NCI-H2171 (cell line): ENCODE measurements at places on chromosomes 12 and 14.

GRCh38 chr12:92602476-92602875 lies 100.3 kb upstream of the PLEKHG7 start:
- DNase-seq: no peak

- no peak for DNase-seq
These were observed 15.0 kb upstream of the MEG3 start for GRCh38 chr14:100810861-100811461.

DNA sequence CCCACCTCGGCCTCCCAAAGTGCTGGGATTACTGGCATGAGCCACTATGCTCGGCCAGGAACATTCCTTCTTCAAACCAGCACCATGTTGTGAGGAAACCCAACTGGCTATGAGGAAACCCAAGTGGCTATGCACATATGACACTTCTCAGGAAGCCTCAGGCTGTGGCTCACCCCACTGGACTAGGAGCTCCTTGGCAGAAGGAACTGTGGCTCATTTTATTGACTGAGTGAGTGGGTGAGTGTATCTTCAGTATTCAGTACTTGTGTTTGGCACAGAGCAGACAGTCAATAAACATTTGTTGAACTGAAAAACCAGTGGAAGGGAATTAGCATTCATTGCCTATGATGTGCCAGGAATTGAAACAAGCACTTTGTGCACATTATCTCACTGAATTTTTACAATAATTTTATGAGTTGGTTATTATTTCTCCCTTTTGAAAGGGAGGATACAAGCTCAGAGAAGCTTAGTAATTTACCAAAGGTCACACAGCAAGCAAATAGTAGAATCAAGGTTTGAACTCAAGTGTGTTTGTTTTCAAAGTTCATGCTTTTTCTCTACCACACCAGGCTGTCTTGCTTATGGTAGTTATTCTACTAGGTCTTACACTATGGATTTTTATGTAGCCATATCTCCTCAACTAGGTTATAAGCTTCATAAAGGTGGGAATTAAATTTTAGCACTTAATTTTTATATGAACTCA lies 121.6 kb downstream of the VEZT start:
- no peak for DNase-seq

DNA sequence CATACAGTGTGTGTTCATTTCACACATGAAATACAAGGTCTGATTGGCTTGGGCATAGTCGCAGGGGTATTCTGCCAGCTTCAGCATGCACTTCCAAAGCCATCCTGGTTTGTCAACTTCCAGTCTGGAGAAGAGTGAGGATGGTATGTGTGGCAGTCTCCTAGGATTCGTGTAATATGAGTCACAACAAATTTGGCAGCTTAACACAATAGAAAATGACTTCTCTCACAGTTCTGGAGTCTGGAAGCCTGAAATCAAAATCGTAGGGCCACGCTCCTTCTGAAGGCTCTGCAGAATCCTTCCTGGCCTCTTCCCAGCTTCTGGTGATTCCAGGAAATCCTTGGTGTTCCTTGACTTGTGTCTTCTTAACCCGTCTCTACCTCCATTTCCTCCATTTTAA lies 167.5 kb downstream of the PPM1H start:
- no peak for DNase-seq

- DNase-seq: no peak
These were observed 45.4 kb upstream of the BTG1 start for GRCh38 chr12:92191061-92191460.

GRCh38 chr12:104578453-104578852 lies 121.7 kb downstream of the CHST11 start:
- no peak for DNase-seq

DNA sequence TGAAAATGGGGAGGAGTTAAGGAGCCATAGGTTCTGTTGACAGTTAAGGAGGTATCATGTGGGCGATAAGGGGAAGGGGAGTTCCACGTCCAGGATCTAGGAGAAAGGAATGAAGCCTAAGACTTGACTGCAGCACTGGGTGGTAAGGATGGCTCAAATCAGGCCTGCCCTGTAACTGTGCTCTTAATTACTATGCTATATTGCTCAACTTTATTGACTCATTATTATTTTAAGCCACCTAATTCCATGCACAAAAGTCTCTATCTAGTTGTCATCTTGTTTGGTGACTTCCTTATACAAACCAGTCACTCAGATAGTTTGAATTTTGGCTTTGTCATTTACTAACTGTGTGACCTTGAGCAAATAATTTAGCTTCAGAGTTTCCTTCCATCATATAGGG lies 242.1 kb upstream of the ARHGAP5 start:
- DNase-seq: no peak

GRCh38 chr12:55931780-55932550 lies 1.0 kb downstream of the DGKA start:
- DNase-seq: no peak

- DNase-seq: no peak
These were observed 268.3 kb downstream of the TMTC2 start for GRCh38 chr12:82955043-82955442.

DNA sequence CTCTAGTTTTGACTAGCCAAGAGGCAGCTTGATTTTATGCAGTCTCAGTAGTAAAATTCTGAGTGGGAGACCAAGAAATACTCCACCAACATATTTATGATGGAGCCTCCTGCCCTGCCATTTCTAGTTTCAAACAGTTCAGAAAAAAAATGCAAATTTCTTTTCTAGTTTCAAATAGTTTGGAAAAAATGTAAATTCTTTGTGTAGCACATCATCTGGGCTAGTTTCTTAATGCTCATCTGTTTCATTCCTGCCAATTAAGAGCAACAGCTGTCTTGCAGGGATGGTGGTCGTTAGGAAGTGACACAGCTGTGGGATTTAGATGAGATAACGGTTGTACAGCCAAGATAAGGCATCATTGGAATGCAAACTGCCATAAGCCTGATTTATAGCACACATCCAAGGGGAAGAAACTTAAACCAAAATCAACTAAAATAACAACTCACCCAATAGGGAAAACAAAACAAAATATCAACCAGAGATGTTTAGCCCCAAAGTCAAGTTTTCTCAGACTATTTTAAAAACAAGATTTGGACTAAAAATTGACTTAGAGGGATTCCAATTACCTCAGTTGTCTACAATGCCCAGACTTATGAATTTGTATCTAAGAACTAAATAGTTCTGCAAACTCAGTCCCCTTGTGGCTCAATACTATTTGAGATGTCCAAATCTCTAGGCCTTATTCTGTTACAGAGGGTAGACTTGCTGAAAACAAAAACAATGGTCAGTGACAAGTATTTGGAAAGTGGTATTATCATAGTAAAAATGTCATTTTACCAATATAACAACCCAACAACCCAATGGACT lies 291.3 kb upstream of the ATP2B1 start:
- no peak for DNase-seq

DNA sequence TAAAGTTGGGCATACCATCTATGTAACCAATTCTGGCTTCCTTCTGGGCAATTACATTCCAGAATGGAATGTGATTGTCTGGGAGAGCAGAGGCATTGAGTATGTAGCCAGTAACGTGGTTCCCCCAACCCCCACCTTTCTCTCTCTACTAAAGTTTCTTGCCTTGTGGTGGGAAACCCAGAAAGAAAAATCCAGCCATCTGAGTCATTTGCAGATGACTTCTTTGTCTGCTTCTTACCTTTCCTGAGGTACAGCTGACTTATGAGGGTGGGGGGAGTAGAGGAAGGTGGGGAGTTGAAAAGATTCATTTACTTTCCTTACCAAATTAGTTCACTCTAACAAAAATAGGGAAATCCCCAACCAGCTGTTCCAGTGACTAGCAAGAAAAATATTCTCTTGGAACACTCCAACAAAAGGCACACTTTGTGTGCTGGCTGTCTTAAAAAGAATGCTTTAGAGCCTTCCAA lies 112.1 kb upstream of the FRMD6 start:
- no peak for DNase-seq

DNA sequence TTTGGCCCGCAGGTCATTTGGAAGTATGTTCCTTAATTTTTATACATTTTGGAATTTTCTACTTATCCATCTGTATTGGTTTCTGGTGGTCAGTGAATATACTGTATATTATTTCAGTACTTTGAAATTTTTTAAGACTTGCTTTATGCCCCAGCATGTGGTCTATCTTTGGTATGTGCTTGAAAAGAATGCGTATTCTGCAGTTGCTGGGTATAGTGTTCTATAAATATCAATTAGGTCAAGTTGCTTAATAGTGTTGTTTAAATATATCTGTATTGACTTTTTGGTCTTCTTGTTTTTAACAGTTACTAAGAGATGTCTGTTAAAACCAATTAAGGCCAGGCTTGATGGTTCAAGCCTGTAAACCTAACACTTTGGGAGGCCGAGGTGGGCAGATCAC lies 21.7 kb upstream of the SIX1 start:
- no peak for DNase-seq

- DNase-seq: no peak
These were observed 48.1 kb downstream of the KCNA1 start for GRCh38 chr12:4957761-4958160.

DNA sequence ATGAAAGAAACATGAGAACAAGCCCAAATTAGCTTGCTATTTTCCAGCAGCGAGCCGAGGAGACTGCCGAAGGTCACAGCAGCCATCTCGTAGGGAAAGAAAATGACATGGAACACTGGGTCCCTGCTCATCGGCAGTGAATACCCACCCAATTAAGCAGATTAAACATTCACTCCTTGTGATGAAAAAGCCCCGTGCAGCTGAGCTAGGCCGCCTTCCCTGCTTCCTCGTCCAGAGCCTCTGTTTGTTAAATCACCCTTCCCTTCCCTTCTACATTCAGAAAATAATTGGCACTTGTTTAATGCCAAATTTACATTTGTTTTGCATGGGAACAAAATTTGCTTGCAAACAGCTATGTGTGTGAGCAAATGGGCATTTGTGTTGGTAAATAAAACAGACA lies 342.5 kb downstream of the RMST start:
- DNase-seq: no peak

DNA sequence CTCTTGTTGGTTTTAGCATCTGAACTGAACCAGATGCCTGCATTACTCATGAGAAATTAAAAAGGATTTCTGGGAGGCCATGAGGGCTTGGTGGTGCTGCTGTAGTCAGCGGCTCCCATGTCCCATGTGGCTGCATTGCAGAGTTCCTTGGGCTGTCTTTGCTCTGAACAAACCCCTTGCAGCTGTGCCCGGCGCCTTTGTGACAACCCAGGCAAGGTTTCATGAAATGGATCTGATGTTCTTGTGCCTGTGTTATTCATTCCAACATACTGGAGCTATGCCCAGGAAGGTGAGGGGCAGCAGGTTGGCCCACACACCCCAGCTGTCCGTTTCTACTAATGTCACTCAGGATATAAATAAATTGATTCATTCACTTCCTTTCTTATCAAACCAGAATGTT lies 40.8 kb downstream of the TGFB3 start:
- peak; percentile 29 for DNase-seq

DNA sequence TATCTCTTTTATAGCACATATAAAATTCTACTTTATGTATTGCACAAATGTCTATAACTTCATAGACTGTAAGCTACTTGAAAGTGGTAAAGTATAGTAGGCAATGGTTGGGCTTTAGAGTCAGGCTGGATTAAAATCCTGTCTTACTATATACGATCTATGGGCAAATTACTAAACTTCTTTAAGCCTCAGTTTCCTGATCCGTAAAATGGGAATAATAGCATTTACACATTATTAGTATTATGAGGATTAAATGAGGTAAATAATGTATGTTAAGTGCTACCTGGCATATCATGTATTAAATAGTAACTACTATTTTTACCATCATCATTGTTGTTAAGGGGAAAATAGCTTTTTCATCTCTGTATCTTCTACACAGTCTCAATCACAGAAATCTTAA lies 14.4 kb downstream of the POLE2 start:
- no peak for DNase-seq

DNA sequence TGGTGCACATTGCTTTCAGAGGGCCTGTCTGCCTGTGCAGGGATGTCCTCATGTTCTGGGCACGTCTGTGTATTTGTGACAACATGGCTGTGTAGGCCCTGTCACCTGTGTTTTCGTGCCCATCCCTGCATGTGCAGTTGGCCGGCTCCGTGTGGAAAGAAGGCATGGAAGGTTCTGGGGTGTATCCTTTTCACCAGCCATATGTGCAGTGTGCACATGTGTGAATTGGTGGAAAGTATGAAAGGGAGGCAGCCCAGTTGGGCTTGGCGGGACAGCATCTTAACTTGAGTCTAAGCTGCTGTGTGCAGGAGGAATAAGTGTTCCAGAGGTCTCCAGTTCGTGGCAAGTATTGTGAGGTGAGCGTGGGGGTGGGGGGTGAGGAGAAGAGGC lies 669 bp downstream of the TSPAN11 start:
- DNase-seq: no peak

DNA sequence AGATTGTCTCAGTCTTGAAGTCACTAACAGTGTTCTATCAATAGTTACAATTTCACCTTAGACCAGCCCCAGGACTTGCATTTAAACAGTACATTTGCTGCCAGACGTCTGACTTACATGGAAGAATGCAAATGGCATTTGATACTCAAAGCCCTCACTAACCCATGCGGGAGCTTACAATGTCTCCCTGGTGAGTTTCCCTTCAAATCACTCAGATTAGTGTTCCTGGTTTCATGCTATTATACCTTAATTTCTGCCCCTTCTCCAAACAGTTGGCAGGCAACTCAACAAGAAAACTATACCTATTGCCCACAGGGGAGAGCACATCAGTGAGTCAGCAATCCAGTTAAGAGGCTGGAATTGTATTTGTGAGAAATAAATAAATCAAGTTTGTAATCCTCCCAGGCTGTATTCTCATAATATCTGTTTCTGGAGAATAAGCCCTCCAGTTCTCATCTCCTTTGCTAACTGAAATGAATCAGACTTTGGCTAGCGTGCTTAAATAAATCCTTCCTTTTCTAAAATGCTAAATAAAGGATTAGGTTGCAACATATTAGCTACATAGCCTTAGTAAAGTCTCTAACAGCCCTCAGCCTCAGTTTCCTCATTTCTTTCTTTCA lies 23.7 kb downstream of the GSTZ1 start:
- no peak for DNase-seq

DNA sequence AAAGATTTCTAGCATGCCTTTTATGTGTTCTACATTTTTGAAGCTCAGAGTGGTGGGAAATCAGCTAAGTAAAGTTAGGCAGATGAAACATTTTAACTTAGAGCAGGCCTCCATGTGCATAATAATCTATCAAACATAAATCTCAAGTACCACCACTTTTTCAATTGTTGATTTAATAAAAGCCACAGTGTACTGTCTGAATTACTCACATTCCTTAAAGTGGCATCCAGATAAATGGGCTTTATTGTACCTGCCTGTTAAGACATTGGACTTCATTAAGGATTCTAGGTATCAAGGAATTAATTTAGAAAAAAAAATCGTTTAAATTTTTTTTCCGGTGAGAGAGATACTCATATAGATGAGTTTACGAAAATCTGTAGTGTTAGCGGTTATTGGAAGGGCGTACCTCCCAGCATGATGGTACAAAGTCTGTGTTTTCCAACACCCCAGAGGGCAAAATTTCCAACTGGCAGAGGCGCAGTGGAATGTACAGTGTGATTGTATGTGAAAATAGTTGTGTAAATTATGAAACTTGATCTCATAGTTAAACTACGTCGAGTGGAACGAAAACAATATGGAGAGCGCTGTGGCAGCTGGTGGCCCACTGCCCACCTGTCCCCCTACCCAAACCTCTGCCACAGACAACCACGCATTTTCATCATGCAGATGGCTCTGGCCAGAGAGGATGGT lies 25.0 kb downstream of the ELK3 start:
- peak; percentile 46 for DNase-seq
